Subcutaneous preadipocyte (primary cell): ENCODE measurements at places on chromosomes 3 and 15. TPM values are rescaled to one million over a fixed set of nuclear protein-coding genes. Genes with fewer than 3 reads are reported as not detected.

Gene SH3GL3
- total RNA-seq: under 0.01 and 0.20 TPM in 2 replicates

Gene DZIP1L
- total RNA-seq: 15.8 and 27.2 TPM in 2 replicates

Gene RPL22L1
- total RNA-seq: 191 and 384 TPM in 2 replicates

Gene TTBK2
- total RNA-seq: 4.4 and 7.2 TPM in 2 replicates

Gene RYR3
- under 0.01 TPM in 1 of 2 replicates, not detected in the other for total RNA-seq
